ENCODE measurements at places on chromosomes 13 and 19.

DNA sequence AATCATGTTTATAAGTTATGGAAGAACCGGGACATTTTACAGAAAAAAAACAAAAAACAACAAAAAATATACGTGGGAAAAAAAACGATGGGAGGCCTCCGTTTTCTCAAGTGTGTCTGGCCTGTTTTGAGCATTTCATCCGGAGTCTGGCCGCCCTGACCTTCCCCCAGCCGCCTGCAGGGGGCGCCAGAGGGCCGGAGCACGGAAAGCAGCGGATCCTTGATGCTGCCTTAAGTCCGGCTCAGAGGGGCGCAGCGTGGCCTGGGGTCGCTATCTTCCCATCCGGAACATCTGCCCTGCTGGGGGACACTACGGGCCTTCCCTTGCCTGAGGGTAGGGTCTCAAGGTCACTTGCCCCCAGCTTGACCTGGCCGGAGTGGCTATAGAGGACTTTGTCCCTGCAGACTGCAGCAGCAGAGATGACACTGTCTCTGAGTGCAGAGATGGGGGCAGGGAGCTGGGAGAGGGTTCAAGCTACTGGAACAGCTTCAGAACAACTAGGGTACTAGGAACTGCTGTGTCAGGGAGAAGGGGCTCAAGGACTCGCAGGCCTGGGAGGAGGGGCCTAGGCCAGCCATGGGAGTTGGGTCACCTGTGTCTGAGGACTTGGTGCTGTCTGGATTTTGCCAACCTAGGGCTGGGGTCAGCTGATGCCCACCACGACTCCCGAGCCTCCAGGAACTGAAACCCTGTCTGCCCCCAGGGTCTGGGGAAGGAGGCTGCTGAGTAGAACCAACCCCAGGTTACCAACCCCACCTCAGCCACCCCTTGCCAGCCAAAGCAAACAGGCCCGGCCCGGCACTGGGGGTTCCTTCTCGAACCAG, 1.8 kb upstream of the APOE start:
- peak; percentile 75 for DNase-seq

DNA sequence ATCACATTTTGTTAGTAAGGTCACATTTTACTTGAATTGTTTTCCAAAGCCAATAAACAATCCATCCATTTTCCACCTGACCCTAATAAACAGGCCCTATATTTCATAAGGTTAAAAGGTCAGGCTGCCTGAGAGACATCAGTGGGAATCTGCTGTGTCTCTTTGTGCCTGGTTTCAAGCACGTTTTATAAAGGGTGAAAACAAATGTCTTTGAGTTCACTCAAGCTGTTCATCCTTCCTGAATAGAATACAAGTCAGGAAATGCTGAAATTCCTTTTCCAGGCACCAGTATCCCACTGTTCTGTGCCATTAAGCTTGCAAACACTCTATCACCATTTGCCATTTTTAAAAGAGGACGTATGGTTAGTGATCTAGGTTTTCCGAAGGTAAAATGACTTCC, 67.5 kb upstream of the SPATA13 start:
- DNase-seq, result no peak

- DNase-seq, result no peak
Measured at GRCh38 chr13:110498765-110499164, 62.8 kb downstream of the RAB20 start.

GRCh38 chr13:75299246-75299645, 182.7 kb downstream of the TBC1D4 start:
- DNase-seq, result no peak

DNA sequence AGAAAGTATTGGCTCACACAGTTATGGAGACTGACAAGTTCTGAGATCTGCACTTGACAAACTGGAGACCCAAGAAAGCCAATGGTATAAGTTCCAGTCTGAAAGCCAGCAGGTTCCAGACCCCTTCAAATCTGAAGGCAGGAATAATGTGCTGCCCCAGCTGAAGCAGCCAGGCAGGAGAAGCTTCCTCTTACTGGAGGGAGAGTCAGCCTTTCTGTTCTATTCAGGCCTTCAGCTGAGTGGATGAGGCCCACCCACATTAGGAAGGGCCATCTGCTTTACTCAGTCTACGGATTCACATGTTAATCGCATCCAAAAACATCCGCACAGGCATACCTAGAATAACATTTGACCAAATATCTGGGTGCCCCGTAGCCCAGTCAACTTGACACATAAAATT, 8.2 kb upstream of the VWA8 start:
- DNase-seq, result no peak

DNA sequence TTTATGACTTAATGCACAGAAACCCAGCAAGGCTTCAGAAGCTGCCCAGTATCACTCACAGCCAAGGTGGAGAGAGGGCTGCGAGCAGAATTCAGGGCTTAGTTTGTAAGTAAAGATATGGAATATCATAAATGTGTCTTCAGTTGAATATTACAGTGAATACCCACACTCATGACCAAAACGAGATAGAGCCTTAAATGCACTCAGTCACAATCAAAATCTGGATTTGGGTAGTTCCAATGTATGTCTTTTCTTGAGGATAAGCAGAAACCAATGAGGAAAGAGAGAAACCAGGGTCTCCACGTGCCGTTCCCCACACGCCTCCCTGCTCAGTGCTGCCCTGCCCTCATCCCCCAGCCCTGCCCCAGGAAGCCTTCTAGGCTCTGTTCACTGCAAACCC, 94.9 kb downstream of the ZIC5 start:
- DNase-seq, result no peak

- no peak for DNase-seq
Measured at GRCh38 chr19:40471111-40471510, 4.3 kb downstream of the SPTBN4 start.

- DNase-seq, result no peak
Measured at GRCh38 chr13:110957181-110957884, 42.5 kb upstream of the ANKRD10 start.

- DNase-seq, result no peak
Measured at GRCh38 chr13:26515721-26516120, 41.8 kb upstream of the WASF3 start.

DNA sequence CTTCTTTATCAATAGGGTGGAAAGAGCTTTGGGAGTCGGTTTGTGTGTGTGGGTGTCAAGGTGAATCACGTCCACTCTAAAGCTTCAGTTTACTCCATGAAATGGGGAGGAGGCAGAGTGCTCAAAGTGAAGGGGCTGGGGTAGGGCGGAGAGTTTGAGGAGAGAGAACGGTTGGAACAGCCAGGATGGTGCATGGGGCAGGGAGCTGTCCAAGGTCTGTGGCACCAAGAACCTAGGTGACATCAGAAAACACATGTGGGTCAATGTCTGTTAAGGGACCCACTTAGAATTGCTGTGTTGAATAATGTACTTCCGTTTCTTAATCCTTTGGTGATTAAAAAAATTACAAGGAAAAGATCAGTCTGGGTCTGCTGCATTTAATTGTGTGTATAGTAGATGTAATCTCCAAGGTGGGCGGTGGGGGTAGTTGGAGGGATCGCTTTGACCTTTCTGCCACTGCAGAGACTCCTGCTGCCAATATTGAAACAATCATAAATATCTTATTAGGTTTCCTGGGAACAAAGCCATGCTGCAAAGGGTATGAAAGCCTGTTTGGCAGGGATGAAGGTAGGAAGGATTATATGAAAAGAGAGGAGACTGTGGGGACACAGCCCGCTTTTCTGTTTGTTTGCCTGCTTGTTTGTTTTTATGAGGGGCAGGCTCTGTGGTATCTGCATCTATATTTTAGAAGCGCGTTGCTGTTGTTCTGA, 122.3 kb downstream of the ATP8A2 start:
- DNase-seq, result no peak

GRCh38 chr13:97535614-97536013, 101.6 kb downstream of the RAP2A start:
- DNase-seq, result no peak

DNA sequence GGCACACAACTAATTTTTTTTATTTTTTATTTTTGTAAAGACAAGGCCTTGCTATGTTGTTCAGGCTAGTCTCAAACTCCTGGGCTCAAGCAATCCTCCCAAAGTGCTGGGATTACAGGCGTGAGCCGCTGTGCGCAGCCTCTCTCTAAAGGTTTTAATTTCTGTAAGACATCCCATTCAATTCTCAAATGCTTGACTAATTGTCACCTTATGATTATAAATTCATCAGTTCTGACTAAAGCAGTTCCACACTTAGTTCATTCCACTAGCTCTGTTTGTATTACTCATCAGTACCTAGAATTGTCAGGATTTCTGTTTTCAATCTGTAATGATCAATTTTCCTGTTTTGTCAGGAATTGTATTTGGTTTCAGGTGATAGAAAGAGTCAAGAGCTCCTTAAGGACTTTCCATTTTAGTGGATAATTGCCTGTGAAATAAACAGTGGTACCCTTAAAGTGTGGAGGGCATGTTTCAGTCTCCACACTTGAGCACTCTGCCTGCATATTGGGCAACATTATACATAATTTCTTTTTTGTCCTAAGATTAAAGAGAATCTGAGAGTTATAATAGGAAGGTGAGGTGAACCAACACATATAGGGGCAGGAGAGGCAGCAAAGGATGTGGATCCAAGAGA, 27.6 kb downstream of the GPALPP1 start:
- no peak for DNase-seq

DNA sequence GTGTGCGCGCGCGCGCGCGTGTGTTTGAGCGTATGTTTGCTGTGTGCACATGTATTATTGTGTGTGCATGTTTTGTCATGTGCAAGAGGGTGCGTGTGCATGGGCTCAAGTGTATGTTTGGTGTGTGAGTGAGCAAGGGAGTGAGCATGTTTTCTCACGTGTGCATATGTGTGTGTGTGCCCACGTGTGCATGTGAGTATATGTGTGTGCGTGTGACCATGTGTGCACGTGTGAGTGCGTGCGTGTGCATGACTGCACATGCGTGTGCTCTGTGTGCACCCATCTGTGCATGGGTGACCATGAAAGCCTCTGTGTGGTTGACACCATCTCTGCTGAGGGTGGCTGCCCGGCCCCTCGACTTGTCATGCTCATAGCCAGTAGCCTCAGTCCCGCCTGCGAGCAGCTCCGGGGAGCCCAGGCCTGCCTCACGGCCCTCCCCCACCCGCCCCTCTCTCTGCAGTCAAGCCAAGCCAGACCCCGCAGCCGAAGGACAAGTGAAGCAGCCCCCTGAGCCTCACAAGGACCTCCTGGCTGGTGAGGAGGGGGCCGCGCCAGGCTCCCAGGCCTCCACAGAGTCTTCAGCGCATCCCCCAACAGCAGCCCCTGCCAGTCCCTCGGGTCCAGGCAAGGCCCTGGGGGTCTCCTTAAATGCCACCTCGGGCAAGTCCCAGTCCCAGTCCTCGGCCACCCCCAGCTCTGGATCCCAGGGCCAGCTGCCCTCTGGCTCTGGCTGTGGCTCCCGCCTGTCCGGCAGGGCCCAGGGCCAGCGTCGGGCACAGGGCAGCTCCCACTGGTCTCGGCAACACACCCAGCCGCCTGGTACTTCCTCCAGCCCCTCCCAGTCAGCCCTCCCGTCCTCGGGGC, 6.0 kb downstream of the REEP6 start:
- no peak for DNase-seq

- no peak for DNase-seq
Measured at GRCh38 chr19:30857388-30857787, 485.2 kb downstream of the ZNF536 start.

DNA sequence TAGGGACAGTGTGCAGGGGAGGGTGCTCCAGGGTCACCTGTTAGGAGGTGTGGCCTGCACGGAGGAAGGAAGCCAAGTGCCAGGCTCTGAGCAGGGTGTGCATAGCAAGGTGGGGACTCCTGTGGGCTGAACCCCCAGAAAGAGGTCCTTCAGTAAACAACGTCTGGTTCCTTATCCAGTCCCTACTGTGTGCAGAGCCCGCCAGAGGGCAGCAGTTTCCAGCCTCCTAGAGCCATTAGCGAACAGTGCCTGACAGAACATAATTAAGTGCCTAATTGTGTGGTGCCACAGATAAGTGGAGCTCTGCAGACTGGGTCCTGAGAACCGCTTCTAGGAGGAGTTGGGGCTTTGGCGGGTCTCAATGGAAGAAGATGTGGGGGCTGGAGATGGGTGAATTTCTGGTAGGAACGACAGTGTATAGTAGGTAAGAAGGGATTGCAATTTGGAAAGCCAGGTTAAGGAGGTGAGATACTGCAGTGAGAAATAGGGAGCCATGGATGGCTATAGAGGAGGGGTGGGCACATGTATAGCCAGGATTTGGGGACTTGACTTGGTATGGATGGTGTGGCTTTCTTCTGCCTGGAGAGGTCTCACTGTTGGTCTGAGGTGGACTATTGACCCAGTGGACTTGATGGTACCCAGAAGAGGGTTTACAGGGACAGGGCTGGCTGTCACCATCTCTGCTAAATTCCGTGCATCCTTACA, 323.1 kb downstream of the ZNF536 start:
- DNase-seq, result no peak

GRCh38 chr13:87554045-87554444, 117.1 kb upstream of the SLITRK5 start:
- DNase-seq, result no peak

GRCh38 chr19:38384209-38385027, 3.4 kb downstream of the GGN start:
- no peak for DNase-seq

DNA sequence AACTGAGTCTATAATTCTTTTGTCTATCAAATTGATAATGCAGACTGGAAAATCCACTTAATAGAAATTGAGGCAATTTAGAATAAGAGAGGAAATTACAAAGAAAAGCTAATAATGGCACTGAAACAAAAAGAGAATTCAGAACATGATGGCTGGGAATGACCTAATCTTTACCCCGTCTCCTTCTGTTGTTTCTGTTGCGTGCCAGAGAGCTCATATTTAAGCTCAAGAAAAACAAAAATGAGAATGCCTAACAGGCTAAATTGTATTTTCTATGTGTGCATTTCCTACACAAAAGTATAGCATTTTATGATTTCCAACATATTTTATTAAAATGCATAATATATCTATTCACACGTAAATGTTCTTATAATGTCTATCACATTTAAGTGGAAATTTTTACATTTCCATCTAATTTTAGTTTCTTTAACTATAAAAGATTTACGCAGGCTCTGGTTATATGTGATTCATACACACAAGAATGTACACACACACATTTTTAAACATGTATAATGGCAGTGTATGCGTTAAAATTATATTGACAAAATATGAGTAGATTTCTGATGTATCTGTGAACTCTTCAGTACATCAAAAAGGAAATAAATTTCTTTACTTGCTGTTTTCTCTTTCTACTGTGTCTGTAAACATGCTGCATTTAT, 432.3 kb downstream of the SLITRK6 start:
- DNase-seq, result no peak

DNA sequence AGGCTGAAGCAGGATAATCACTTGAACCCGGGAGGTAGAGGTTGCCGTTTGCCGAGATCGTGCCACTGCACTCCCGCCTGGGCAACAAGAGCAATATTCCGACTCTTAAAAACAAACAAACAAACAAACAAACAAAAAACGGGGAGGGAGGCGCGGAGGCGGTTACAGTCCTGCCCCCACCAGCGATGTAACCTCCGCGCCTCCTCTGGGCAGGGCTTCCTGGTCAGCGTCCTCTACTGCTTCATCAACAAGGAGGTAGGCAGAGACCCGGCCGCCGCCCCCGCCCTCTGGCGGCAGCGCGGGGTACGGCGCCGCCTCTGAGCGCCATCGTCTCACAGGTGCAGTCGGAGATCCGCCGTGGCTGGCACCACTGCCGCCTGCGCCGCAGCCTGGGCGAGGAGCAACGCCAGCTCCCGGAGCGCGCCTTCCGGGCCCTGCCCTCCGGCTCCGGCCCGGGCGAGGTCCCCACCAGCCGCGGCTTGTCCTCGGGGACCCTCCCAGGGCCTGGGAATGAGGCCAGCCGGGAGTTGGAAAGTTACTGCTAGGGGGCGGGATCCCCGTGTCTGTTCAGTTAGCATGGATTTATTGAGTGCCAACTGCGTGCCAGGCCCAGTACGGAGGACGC, 10.2 kb downstream of the SNRPD2 start:
- DNase-seq, result peak; percentile 90

- peak; percentile 95 for DNase-seq
Measured at GRCh38 chr19:10835754-10836478, at the start of gene TMED1. Gene TMED1 (minus strand): TSS chr19:10836212. CDS start chr19:10836191, 21 bp downstream.

GRCh38 chr13:74087357-74087756, 46.8 kb downstream of the KLF12 start:
- no peak for DNase-seq
